ENCODE measurements at places on chromosomes 2 and 18. TPM values are rescaled to one million over a fixed set of nuclear protein-coding genes. Genes with fewer than 3 reads are reported as not detected.

DNA sequence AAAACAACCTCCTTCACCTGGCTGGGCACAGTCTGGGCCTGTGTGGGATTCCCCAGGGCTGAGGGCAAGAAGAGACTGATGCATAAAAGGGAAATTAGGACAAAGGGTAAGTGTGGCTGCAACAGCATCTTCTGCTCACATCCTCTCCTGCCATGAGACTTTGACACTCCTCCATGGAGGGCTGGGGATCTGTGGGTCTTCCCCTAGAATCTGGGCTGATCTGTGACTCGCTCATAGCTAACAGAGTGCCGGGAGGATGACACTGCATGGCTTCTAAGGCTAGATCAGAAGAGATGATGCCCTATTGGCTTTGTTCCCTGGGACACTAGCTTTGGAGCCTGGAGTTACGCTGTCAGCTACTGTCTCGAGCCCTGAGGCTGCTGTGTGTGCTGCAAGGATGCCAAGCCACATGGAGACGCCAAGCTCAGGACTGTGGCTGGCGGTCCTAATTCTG lies 24.3 kb downstream of the MOCOS start:
- no peak for DNase-seq

GRCh38 chr2:234917211-234917975 lies 34.4 kb upstream of the SH3BP4 start:
- DNase-seq = no peak

DNA sequence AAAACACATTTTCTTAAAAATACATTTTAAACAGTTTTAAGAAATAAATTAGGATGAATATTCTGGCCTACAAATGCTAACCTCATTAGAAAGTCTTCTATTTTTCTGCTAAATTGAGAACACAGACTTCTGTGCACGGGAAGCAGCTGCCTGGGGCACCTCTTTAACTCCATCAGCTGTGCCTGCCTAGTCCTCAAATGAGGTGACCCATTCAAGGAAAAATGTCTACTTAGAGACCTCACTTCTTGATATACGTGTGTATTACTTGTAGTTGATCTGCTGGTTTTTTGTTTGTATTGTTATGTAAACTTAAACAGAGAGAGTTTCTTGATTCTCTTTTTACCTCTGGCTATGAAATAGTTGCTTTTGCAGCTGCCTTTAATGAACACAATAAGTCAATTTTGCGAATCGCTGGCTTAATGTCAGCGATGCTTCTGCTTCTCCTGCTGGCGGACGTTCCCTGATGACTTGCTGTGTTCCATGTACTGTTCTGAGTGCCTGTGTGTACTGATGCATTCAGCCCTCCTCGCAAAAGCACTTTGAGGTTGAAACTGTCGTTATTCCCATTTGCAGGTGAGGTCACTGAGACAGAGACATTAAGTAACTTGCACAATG lies 88.7 kb upstream of the TXNDC2 start:
- no peak for DNase-seq

DNA sequence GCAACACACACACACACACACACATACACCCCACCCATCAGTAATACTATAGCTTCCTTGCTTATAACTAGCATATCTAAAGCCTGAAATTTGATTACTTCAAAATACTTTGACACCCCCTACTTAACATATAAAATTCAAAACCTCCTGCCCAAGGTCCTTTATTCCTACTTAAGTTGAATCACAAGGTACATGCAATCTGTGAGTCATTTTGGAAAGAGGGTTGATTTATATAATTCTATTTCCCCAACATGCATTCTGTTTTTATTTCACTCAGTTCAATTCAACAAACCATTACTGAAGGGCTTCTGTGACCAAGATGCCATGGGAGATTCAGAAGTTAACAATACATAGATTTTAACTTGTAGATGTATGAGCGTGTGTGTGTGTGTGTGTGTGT lies 420.7 kb downstream of the METTL4 start:
- DNase-seq = no peak

- no peak for DNase-seq
Measured at GRCh38 chr2:128639120-128639477, 320.4 kb upstream of the HS6ST1 start.

GRCh38 chr2:60465736-60466135 lies 87.7 kb downstream of the BCL11A start:
- DNase-seq = no peak

DNA sequence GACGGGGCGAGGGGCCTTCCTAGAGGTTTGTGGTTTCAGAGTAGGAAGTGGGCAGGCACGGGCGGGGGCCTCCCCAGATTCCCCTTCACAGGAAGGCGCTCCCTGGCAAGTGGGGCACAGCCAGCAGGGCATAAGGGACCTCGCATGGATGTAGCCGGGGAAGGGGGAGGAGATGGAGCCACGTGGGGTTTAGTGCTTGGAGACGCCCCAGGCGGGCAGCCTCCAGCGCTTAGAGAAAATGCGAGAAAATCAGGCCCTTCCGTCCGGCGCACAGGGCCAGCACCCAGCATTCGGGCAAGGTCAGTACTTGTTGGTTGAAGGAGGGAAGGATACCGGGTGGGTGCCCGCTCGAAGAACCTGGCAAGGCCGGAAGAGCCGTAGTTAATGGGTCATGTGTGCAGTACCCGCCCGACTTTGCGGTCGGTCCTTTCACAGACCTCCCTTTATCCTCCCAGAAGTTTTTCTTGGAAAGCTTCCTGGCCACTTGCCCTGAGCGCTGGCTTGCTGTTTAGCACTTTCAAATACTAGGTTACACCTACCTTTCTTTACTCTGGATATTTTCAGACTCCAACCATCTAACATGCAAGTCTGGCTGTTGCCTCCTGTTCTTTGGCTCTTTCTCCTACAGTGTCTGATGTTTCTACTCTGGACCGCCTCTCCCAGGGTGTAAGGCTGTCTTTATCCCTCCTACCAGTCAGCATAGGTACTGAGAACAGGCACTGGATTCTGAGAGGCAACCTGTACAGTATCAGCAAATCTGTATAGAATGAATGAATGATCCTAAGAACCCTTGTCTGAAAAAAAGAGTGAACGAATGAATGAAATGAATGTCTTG lies 78.1 kb downstream of the CIB4 start:
- no peak for DNase-seq

DNA sequence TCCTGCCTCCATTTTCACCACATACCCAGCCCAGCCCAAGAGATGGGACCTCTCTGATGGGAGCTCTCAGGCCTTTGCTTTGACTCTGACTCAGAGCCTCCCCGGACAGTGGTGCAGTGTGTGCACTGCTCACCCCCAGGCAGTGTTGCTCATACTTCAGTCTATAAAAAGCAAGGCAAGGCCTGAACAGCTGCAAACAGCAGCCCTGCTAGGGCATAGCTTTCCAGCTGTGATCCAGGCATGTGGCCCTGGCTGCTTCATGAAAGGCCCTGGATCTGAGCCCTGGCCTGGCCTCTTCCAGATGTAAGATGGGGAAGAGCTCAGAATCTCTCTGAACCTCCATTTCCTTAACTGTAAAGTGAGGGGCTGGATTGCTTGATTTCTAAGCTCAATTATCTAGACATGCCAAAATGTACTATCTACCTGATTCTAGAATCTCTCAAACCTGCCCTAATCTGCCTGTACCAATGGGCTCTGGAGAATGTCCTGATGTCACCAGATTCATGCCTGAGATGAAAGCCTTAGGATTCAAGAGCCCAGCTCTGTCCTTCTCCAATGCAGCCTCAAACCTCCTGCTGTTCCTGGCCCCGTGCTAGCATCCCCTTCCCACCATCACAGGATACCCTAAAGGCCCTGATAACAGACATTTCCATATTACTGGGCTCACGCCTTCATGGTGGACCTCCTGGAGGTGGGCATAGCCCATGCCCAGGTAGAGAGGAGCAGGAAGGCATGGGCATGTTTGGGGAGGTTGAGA lies 206.9 kb downstream of the ARL4C start:
- DNase-seq = no peak

GRCh38 chr18:11004951-11005350 lies 144.4 kb downstream of the PIEZO2 start:
- no peak for DNase-seq

GRCh38 chr2:37816036-37816435 lies 109.1 kb upstream of the RMDN2 start:
- no peak for DNase-seq

DNA sequence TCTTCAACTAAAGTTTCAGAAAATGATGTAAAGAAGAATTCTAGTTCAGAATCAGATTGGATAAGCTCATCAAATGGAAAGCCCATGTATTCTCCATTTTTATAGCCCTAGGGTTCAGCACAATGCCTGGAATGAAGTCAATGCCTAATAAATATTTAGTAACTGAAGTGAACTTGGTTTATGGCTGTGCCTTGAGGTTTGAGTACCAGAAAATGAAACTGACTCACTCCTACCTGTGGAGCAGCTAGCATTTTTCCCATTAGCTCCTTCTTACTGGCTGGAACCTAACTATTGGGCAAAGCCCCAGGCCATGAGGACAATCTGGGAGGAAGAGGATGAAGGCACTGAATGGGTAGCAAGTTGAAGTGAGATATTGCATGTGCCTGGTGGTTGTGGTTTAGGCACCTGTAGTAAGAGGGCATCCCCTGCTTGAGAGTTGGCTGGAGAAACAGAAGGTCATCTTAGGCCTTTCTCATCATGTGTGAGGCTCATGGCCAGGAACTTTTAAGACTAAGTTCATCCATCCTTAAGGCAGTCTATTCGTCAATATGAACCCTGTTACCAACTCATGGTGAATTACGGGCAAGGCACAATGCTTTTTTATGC lies 85.0 kb upstream of the LYPD1 start:
- DNase-seq = no peak

DNA sequence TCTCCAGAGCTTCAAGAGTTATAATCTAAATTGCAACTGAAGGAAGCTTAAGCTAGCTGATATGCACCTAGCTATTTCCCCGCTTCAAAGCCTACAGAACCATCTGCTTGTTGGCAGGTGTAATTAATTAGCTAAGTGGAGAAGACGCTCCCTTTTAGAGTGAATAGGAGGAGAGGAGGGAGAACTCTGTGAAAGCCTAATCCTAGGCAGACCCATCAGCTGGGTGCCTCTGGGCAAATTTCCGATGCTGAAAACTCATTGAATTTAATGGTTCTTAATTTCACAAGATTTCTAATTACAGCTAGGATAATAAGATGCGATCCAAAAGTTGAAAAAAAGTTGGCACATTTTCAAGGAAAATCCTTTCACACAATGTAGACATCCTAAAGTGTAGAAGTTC lies 735.9 kb downstream of the ERBB4 start:
- DNase-seq = no peak

- no peak for DNase-seq
Measured at GRCh38 chr18:76274468-76275289, 220.4 kb downstream of the ZNF516 start.

GRCh38 chr2:84999553-84999955 lies 28.6 kb downstream of the KCMF1 start:
- DNase-seq = no peak

DNA sequence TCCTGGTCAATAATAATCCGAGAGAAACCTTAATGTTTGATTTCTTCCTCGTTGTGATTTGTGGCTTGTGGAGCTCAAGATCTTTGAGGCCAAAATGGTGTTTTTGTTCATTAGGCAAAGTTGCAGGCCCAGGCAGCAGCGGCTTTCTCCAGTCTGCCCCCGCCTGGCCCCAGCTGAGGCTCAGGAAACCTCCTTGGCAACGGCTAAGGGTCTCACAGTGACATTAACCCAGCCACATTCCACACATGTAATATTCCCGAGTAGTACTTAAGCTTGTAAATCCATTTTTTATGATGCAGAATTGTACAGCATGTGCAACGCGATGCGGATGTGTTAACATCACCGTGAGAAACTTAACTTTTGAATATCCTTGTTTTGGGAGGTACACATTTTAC lies 200.1 kb downstream of the BCL11A start:
- no peak for DNase-seq

GRCh38 chr2:15646661-15647060 lies 55.0 kb downstream of the DDX1 start:
- DNase-seq = no peak

DNA sequence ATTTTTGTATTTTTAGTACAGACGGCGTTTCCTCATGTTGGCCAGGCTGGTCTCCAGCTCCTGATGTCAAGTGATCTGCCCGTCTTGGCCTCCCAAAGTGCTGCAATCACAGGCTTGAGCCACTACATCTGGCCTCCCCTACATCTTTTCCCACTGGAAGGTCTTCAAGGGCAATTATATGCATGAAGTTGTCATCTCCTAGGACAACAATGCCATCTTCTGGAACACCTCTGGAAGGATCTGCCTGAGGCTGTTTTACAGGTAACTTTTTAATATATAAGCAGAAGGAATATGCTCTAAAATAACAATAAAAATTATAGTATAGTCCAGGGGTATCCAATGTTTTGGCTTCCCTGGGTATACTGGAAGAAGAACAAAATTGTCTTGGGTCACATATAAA lies 321.4 kb downstream of the AFF3 start:
- DNase-seq = no peak

DNA sequence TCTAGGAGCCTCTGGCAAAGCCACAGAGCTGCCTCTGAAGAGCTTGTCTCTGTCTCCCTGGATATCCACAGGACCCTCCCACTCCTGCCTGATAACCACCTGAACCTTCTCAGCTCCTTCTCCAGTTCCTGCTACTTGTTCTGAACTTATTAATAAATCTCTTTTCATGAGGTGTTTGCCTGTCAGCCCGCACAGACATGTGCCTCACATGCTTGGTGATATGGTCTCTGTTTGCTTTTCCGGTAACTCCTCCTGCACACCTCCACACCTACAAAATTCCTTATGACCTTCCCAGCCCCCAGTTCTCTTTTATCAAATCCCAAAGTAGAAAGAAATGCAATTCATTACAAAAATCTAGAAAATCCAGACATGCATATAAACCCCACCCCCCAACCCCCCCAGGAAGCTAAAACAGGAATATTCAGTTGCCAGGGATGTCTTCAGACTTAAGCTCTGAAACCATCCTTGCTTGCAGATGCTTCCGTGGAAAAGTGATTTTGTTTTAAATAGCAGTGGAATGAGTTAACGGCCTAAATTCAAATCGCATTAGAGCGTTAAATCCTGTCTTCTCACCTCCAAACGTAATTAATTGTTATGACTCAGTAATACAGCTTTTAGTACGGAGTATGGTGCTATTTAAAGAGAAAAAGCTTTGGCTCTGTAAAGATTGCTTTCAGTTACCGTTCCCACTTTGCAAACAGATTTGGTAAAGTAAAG lies 2.1 kb upstream of the PID1 start:
- DNase-seq = no peak

- no peak for DNase-seq
Measured at GRCh38 chr18:7567474-7568425, 634 bp downstream of the PTPRM start.

The CDH19 gene
- total RNA-seq = 3.4 TPM

The CREG2 gene
- not detected for total RNA-seq

The AGXT gene
- not detected for total RNA-seq

The EGR4 gene
- total RNA-seq = not detected

The MAPK4 gene
- not detected for total RNA-seq

The LAMA1 gene
- 2.2 TPM for total RNA-seq

The CPS1 gene
- total RNA-seq = 2.3 TPM

The LYG2 gene
- total RNA-seq = not detected

The CLEC4F gene
- 0.56 TPM for total RNA-seq

The C2orf78 gene
- not detected for total RNA-seq

The HOXD12 gene
- not detected for total RNA-seq

The MARCO gene
- 26.3 TPM for total RNA-seq

The UPP2 gene
- not detected for total RNA-seq

The EPG5 gene
- total RNA-seq = 43.7 TPM

The MYL1 gene
- total RNA-seq = not detected
